NCI-H187 treated with DMSO at 0.1 percent for 48 hours (cell line): ENCODE measurements at places on chromosomes 12 and 14.
A peak's percentile ranks its signal among the peaks of the same experiment; 100 is the strongest.

DNA sequence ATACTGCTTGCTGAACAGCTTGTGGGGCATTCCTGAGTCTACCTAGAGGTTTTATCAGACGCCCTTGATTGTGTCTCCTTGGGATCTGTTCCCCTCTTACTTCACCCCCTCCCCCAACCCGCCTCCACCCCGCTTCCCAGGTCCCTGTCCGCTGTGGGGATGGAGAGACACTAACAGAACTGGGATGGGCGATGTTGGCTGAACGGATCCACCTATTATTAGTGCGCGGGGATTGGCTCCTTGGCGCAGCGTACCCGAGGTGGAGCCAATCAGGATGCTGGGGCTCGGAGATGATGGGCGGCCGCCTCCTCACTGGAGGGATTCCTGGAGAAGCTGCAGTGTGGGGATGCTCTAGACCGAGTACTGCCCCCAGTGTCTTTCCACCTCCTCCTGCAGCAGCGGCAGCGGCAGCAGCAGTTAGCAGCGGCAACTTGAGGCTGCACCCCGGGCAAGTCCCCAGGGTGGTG, at the start of gene SYT1:
Gene SYT1 (plus strand): TSS at position 372 of the 467 bp plus-strand sequence.
- DNase-seq, result peak; percentile 92

GRCh38 chr12:109910969-109911348, 10.9 kb downstream of the TCHP start:
- DNase-seq, result no peak

- DNase-seq, result no peak
Observed at GRCh38 chr12:45469902-45470301, 254.0 kb downstream of the ANO6 start.

DNA sequence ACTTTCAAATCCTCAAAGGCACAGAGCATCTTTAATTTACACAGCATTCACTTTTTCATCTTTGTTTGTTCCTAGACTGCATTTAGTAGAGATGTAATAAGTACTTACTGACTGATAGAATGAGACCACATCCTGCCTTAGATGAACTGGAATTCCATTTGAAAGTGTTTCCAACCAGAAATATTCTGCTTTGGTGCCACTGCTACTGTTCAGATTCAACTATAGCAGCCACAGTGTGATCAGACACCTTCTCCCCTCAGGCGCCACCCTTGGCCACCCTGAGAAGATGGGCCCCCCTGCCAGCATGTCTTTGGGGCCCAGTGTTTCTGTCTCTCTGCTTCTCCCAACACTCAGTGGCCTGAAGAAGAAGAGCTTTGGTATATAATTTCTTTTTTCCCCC, 449.1 kb downstream of the RAD51B start:
- no peak for DNase-seq

- no peak for DNase-seq
Observed at GRCh38 chr12:132131952-132132351, 12.2 kb downstream of the DDX51 start.

DNA sequence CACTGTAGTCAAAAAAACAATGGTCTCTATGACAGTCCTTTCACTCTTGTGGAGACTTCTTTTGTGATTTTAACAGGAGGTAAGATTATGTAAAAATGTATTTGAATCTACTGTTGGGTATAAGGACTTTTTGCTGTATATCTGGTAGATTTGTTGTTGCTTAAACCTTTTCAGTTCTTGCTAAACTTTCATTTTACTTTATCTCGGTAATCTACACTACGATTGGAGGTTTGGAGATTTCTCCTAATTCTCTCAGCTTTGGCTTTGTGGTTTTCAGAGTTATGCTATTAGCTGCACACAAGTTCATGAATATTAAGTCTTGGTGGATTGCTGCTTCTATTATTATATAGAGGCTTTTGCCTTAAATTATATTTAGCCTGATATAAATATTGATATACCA, 116.6 kb upstream of the HIF1A start:
- DNase-seq, result no peak

DNA sequence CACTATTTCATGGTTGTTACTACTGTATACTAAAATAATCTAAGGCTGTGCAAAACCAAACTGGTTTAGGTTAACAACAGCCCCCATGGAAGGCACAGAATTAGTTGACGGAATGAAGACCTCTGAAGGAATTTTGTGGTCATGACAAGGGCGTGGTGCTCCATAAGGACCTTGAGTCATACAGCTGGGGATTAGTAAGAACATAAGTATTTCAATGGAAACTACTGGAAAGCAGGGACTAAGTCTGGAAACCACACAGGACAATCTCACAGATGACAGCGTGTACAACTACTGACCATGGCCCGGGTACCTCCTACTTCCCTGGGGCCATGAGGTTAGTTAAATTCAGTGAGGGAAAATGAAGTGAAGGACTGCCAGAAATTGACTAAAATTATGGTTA, 98.5 kb upstream of the PLEKHA5 start:
- no peak for DNase-seq

- DNase-seq, result no peak
Observed at GRCh38 chr12:78359520-78359919, 505.1 kb upstream of the SYT1 start.

DNA sequence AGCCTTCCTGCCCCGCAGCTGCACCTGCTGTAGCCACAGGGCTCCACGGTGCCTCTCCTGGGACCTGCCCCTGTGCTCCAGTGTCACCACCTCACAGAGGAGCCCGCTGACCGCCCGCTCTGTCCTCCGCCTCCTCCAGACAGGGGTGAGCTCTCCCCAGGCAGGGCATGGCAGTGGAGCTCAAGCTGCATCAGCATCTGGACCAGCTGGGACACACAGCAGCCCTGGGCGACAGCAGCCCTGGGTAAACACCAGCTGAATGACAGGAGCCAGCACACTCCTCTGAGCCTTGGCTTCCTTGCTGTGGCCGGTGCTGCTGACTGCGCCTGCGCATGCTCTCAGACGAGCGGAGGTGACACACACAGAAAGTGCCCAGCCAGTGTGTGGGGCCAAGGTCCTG, 22.0 kb downstream of the CHGA start:
- DNase-seq, result no peak

GRCh38 chr12:20211981-20212421, 156.3 kb upstream of the PDE3A start:
- DNase-seq, result no peak

DNA sequence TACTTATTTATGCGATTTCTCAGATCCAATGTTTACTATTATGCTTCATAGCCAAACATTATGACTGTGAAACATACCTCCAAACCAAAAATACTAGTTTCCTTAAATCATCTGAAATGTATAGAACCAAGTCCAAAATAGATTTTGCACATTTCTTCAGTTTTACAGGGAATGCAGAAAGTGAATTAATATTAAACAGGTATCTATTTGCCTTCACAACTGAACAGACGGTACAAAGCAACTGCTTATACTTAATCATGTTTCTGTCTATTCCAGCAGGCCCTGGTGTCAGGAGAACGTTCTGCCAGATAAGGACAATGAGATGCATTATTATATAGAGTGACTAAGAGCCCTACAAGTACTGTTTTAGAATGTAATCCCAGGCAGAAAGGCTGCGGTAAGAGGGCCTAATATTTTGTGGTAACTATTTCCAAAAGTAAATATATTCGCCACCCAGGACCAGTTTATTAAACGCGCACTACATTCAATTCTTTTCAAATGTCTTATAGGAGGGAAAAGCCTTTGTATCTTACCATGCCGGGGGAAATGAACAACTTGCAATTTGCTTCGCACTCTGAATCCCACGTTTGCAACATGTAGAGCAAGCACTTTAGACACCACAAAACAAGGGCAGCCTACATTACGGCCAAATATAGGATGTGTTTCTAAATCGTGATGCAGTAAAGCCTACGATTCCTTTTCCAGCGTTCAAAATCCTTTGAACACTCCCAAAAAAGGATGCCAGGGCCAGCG, 1.5 kb downstream of the CORO1C start:
- DNase-seq, result peak; percentile 30

DNA sequence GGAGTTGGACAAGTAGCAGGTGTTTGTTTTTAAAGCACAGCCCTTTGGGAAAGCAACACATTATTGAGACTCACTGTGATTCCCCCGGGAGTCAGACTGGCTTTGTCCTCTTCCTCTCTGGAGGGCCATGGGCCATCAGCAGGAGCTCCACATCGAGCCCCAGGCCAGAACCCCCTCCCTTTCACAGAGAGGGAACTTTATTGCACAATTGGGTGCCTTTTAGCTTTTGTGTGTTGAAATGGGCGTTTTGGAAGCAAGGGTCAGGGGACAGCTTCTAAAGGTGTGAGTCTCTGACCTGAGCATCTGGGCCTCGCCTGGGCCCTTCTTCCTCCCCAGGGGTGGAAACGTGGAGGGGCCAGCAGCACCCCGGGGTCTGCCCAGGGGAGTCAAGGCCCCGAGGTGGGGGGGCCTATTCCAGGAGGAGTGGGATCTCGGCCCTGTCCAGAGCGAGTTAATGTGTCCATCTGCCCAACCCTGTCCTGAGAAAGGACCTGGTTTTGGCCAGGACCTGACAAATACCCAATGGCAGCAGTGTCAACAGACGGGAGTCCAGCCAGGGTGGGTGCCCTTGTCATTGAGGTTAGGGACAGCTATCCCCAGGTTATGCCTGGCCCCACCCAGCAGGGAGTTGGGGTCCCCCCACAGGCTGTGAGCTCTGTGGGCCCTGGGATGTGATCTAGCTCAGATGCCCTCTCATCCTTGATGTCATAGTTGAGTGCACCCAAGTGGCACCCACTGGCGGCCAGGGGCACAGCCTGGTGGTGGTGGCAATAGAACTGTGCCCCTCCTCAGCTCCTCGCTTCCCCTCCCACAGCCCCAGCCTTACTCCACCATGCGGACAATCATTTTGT, 37.1 kb downstream of the SLC8B1 start:
- DNase-seq, result no peak

DNA sequence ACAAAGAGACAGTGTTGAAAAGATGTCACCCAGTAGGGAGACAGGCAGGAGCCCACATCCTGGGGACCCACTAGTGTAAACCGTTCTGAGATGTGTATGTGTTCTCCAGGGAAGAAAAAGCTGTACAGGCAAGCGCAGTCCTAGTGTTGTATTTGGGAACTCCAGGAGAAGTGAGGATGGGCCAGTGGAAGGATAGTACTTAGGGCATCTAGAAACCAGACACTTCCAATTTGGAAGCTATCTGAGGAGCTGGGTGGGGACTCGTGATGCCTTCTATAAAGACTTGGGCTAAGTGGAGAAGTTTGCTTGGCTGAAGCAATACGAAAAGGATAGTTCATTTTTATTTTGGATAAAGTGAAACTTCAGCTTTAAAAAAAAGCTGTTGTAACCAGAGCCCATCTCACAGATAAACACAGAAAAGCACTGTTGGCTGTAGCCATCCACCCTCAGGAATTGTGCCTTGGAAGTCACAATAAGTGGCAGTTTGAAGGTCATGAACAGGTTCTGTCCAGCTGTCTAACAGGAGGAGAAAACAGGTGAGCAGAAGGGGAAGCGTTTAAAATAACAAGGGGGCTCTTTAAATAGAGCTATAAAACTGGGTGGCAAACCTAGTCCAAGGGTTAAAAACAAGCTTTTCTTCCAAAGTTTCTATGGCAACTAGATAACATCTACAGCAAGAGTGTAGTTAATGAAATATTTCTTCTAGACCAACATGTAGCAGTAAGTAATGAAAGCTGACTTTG, 108.0 kb upstream of the ARHGAP5 start:
- no peak for DNase-seq

DNA sequence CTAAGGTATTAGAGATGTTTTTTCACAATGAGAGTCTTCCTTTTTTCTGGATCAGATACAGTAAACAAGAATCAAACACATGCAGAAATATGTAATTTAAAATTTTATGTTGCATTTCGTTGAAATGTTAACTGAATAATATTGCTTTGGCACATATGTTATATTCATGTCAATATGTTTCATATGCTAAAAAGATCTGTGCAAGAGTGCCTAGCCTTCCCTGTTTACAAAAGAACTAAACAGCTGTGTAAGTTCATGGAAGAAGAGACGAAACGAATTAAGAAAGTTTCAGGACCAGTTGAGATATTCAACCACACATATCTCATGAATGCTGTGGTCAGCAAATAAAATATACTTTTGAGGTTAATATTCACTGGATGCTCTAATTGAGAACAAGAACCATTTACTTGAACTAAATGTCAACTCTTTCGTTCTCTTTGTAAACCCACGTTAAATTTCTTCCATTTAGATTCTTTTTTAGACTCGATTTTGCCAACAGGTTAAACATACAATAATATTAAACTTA, 289.5 kb downstream of the FOXG1 start:
- DNase-seq, result no peak

DNA sequence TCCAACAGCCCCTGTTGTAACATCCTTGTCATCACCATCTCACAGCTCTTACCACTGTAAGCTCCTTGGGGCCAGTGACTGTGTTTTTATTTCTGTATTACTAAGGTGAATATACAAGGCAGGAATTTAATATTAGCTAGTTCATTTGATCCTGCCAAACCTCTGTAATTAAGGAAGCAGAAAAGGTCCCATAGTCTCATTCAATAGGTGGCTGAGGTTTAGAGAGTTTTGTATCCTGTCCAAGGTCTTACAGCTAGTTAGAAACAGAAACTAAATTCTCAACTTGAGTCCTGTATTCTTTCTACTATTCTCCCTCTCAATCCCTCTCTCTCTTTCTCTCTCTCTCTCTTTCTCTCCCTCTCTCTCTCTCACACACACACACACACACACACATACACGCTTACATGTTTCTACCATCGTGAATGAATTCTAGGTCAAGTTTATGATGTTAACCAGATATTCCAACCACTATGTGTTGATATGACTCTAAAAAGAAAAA, 543 bp upstream of the GLIPR1 start:
- no peak for DNase-seq

- no peak for DNase-seq
Observed at GRCh38 chr12:51829641-51830040, 18.9 kb downstream of the FIGNL2 start.

GRCh38 chr14:25411781-25412757, 362.1 kb upstream of the STXBP6 start:
- no peak for DNase-seq

DNA sequence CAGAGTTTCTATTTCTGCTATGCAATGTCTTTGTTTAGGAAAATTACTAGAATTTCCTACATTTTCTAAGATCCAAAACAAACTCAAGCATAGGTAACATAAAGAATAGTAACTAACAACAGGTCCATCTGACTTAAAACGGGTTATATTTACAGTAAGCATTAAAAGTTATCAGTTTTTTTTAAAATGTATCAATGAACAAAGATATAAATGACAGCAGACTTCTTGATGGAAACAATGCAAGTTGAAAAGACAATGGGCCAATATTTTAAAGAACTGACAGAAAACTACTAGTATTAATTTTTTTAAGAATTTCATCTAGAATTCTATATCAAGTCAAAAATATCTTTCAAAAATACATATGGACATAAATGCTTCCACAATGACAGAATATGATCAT, 367.1 kb upstream of the MGAT4C start:
- no peak for DNase-seq

- no peak for DNase-seq
Observed at GRCh38 chr14:77580477-77580876, 36.0 kb downstream of the SPTLC2 start.

DNA sequence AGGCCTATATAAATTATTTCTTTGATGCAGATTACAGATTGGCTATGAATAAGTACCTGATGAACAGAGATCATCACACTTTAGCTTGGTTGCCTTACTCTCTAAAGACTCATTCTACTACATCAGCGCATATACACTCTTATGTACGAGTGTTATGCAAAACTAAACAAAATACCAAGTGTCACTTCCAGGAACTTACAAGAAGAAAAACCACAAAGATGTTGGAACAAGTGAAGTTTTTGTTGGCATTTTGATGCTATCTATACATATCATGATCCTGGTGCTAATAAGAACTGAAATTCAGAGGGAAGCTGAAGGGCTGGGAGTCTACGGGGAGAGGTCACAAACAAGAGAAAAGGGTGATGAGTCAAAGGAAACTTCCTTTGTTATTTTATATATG, 47.9 kb upstream of the CERS5 start:
- DNase-seq, result no peak

- DNase-seq, result no peak
Observed at GRCh38 chr14:95941897-95942296, 65.3 kb downstream of the TUNAR start.
